Stimulated activated CD8-positive, alpha-beta memory T cell treated with anti-CD3 and anti-CD28 coated beads, Interleukin-15, amount 100 ng/mL, for 48 hours (primary cell): ENCODE measurements at places on chromosomes 5 and 9.

DNA sequence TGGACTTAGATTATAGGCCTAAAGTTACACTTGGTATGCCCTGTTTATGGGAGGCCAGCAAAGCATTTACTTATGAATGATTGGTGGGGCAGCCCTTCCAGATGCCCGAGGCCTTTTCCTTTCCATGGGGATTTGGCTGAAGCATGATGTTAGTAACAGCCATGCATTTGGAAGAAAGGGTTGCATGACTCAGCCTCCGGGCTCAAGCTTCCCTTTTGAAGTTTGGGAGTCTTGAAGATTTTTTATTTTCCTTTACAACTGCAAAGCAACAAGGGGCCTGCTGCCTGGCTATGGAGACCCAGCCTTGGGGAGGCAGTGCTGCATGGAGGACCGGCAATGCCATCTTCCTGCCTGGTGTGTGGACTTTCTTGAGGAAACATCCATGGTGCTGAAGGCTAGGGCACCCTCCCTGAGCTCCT is 244.7 kb downstream of the ICE1 start:
- no peak for DNase-seq

GRCh38 chr9:98185611-98186171 is 6.7 kb downstream of the CORO2A start:
- no peak for DNase-seq

GRCh38 chr5:138752341-138752950 is 779 bp upstream of the CTNNA1 start:
- no peak for DNase-seq

DNA sequence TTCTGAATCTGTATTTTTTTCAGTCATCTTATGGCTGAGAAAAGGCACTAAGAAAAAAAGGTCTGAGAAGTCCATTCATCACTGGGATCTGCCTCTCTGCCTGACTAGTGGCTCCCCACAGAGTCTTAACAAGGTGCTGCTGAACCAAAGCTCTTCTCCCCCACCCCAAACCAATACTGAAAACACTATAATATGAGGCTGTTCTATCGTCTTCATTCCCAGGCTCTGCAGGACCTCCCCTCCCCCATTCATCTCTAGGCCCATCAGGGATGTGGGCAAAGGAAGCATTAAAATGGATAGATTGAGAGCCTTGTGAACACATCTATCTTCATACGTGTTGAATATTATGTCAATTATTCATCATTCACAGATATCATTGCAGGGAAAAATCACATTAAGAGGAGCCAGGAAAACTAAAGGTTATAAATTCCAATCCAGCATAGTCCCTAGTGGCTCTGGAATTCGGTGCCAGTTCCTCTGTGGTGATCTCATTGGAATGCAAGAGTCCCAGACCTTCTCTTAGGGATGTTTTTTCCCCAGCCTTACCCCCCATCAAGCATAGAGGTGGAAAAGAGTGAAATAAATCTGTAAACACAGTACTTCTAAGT is 44.3 kb upstream of the GPR151 start:
- DNase-seq, result no peak

DNA sequence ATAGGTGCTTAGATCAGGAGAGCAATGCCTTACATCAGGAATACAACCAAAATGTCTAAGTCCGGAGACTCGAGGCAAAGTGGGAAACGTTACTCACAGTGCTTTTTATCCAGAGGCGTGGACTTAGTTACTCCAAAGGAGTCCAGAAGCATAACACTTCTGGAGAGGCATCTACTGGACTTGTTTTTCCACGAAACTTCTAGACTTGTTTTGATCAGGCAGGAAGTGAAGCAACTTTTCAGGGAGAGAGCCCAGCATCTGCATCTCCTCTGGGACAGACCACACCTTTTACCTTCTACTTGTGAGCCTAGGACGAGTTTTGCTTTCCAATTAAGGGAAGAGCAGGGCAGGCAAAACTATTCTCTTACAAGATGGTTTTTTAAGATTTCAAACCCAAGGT is 1.2 kb upstream of the TJP2 start:
- no peak for DNase-seq

DNA sequence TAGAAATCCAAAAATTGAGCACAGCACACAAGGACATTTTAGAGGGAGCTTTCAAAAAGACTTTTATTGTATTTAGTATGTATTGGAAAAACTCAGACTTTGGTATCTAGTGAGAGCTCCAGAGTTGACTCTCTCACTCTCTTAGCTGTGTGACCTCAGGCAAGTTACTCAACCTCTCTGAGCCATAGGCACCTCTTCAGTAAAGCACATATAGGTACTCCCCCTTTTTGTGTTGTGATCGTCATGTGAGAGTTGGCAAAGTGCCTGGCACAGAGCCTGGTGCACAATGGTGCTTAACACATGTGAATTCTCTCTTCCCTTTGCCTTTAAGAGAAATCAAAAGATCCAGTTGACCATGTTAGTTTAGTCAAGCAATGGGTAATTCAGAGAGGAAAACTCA is 186.2 kb downstream of the TMEM38B start:
- no peak for DNase-seq

DNA sequence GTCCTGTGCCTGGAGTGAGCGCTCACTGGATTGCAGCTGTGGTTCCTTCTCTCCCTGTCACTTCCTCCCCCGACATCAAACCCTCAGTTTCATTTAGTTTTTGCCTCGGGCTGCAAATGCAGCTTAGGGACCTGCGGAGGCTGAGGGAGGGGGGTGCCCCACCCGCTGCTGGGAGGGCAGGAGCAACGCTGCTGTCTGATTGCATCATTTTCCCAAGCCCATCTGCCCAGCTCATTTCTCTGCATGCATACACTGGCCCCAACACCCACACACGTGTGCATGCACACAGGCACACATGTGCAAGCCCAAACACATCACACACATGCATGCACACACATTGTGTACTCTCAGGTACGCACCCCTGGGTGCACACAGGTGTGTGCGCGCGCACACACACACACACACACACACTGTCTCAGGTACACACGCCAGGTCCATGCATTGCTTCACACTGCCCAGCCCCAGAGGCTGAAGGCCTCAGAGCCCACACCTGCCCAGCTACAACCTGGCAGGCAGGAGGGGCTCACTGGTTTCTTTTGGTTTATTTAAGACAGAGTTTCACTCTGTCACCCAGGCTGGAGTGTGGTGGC is 3.4 kb downstream of the ASS1 start:
- DNase-seq, result no peak

GRCh38 chr9:33161011-33161588 is 6.0 kb downstream of the B4GALT1 start:
- peak; percentile 57 for DNase-seq

DNA sequence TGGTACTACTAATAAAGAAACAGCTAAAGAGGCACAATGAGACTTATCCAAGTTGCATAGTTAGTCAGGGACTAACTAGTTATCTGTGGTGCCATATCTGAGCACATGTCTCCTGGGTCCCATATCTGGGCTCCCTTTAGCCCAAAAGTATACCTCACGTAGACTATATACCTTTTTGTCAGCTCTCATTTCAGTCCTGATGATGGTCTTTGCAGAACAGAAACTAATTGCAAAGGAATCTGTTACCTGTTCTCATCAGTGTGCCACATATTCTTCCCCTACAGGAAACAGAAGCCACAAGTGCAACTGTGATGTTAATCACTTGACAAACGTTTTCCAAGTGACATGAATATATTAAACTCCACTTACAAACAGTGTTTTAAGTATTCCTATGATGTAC is 395.2 kb downstream of the KIAA0825 start:
- DNase-seq, result no peak

DNA sequence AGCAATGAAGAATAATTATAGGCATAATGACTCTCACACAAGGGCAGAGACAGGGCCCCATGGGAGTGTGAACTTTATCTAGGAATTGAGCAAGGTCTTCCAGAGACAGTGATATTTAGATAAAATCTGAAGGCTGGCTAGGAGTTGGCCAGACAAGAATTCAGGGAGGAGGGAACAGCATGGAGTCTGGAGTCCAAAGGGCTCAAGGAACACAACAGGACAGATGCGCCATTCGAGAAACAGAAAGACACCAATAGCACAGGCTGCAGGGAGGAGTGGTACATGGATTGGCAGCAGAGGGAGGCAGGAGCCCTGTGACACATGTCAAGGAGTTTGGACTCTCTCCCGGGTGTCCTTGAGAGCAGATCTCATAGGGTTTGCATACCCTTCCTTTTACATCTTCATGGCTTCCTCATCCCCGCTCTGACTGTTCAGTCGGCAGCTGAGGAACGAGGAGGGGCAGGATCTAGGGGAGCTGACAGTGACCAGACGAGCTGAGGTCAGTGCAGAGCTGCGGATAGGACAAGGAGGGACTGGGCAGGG is 64.0 kb upstream of the XPA start:
- DNase-seq, result no peak
